ENCODE measurements at places on chromosomes 1 and 21.

GRCh38 chr1:33893147-33893830 is 29.4 kb downstream of the HMGB4 start:
- no peak for DNase-seq

- no peak for DNase-seq
Measured at GRCh38 chr1:205677167-205677566, 3.1 kb downstream of the SLC45A3 start.

DNA sequence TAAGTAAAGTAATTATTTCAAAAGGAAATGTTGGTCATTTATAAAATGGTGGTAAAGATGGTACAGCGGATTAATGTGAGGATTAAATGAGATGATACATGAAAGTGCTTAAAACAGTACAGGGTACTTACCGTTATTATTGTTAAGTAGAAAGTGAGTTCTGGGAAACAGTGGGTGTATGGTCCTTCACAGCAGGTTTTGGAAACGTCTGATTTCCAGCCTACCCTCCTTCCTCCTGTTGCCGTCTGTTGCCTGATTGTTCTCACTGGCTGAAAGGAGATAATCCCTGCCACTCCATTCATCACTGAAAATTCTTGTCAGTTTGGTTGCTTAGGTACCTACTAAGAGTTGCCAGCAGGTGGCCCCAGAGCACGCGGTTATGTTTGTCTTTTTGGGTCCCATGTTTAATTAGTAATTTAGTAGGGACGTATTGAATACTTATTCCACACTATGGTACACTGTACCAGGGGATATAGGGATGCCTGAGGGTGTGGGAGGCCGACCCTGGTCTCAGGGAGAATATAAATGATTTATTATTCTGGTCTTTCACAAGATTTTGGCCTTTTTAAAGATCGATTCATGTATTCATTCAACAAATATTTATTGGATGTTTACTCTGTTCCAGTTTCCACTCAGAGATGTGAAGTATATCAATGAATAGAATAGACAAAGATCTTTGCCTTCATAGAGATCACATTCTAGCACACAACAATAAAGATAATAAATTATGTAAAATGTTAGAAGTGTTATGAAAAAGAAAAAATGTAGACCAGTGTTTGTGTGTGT is 30.8 kb upstream of the RPTN start:
- peak; percentile 87 for DNase-seq

DNA sequence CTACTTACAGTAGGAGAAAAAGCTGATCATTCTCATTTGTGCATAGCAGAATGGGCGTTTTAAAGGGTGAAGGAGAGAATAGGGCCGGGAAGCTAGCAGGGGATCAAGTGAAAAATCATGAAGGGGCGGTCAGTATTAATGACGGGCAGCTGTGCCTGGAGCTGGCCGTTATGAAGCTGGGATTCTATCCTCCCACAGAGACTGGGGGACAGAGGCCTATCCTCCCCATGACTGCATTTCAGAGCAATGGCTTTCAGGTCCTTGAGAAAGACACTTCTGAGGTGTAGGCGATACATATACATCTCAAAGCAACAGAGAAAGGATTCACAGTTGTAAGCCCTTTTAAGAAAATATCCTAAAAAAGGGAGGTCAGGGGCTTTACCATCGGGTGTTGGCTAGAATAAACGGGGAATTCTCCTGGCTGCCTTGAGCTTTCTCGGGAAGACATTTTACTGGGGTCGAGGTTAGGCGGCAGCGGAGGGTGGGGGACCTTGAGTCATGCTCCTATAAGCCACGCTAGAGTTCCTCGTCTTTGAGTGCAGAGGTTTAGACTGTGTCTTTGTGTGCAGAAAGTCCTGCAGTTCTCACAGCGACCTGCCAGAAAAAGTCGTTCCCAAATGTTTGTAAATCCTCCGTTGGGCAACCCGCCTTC is 559 bp upstream of the MTARC2 start:
- DNase-seq: peak; percentile 42

DNA sequence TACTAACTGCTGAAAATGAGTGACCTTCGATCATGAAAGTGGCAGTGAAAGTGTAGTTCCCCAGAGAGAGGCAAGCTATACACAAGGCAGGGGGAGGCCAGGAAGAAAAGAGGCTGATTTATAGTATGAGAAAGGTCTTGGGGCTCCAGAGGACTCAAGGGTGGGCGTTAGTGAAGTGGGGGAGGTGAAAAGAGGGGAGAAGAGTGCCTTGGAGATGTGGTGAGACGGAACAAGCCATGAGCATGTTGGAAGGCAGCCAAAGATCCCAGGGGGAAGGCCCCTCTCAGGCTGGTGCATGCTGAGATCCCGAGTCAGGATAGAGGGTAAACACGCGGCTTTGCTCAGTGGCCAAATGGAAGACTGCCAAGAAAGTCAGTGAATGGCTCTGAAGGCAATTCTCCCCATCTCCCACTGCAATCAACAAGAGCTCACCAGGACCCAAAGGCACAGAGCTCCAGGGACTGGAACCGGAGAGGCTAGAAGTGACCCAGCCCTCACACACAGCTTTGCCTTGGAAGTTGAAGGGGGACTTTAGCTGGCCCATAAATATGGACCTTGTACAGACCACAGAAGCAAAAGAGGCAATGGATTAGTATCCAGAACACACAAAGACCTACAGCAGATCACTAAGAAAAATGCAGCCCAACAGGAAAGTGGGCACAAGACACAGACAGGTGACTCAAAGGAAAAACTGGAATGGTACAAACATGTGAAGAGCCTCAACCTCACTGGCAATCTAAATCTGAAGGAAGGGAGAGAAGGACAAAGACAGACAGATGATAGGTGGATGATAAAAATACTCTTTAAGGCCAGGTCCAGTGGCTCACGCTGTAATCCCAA is 49.6 kb downstream of the HSF2BP start:
- no peak for DNase-seq

GRCh38 chr1:25020173-25020845 is 90.2 kb upstream of the RUNX3 start:
- no peak for DNase-seq

DNA sequence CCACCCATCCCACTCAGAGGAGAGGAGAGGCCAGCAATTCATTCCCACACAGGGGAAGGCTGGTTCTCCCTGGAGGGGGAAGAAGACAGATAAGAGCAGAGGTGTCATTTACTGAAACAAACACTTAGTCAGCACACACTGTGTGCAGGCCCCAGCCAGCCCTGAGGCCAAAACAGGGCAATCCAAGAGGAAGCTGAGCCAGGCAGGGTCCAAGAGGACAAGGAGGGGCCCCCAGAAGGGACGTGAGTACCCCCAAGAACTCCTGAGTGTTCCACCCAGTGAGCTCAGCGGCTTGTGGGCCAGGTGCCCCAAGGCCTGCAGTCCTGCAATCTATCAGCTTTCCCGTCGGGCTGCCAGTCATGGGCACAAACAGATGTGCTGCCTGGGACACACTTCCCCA is 15.8 kb downstream of the ADGRB2 start:
- DNase-seq: no peak

DNA sequence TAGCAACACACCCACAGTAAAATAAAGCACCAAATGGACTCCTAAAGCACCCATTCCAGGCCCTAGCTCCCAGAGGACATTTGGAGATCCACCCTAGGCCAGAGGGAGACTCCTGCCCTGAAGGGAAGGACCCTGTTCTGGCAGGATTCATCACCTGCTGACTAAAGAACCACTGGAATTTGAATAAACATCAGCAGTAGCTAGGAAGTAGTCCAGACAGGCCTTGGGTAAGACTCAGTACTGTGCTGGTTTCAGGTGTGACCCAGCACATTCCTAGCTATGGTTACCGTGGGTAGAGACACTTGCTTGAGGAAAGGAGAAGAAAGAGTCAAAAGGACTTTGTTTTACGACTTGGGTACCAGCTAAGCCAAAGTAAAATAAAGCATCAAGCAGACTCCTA is 92.7 kb upstream of the LRRC7 start:
- no peak for DNase-seq

DNA sequence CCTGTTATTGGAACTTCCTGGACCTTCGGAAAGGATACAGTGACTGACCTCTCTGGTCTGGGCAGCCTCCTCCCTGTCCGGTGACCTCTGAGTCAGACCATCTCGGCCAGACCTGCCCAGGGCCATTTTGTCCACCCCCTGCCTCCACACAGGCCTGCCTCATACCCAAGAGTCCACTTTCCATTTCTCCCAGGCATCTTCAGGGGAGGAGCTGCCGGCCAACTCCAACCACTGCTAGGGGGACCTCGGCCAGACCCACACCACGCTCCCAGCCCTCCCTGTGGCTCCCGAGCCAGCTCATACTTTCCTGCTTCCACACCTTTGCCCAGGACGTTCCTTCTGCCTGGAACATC is 29.5 kb upstream of the RUNX3 start:
- DNase-seq: no peak

DNA sequence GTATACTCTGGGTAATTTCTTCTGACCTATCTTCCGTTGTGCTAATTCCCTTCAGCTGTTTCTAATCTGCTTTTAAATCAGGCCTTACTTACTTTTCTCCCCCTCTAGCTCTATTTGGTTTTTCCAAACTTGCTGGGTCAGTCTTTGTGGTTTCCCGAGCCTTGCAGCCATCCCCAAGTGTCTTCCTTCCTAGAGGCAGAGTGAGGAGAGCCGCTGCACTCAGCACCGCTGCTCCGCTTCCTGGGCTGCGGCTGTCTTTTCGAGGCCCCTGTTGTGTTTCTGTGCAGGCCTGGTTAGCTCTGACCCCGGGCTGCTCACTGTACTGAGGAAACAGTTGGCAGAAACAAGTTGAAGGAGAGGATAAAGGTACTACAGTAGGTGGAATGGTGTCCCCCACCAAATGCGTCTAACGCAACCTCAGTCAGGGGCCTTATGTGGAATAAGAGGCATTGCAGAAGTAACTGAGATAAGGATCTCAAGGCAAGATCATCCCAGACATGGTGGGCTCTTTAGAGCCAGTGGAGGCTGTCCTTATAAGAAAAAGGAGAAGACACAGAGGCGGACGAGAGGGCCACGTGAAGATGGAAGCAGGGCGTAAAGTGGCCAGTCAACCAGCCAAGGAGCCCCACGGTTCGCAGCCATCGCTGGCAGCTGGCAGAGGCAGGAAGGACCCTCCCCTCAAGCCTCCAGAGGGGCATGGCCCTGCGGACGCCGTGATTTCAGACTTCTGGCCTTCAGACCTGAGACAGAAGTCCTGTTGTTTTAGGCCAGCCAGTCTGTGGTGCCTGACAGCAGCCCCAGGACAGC is 10.5 kb downstream of the WNT9A start:
- DNase-seq: no peak

DNA sequence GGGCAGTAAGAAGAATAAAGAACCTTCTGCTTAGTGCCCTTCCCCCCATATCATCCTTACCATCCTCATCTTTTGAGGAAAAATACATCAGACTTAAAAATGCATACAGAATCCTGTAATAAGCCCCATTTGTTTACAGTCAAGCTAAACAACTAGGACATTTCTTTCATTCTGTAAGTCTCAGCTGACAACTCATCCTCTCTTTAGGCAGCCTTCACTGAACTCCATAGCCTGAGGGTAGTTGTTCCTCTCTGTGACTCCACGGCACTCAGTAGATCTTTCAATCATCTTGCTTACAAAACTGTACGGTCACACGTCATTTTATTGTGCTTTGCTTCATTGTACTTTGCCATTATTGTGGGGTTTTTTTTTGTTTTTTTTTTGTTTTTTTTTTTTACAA is 82.5 kb downstream of the NRIP1 start:
- DNase-seq: no peak

GRCh38 chr1:229758101-229759036 is 132.3 kb downstream of the URB2 start:
- no peak for DNase-seq

DNA sequence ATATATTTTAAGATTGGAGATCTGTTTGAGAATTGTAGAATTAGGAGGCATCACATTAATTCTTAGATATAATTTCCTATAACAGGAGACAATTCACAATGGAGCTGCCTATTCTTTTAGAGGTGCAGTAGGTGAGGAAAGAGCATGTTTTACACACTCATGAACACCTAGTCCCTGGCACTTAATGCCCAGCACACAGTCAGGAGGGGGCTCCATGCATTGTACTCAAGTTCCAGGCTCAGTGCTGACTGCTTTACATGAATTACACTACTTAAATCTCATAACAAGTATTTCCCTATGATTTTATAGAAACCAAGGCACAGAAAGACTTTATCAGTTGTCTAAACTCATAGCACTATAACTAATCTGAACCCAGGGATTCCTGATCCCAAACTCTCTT is 360 bp upstream of the GBP3 start:
- no peak for DNase-seq

DNA sequence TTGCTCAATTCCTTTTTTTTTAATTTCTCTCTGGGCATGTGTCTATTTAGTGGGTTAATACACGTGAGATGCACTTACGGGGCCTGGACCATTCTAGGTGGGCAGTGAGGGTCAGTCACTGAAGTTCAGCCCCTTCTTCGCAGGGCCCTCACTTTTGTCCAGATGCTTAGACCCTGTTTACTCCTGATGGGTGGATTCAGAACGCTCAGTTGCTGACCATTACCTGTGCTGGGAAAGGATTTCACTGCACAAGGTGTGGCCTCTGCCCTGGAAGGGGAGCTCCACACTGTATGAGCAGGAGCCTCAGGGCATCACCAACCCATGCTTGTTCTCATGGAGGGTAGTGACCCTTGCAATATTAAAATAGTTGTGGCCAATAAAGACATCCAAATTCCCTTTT is 4.5 kb downstream of the PRAMEF12 start:
- DNase-seq: no peak

DNA sequence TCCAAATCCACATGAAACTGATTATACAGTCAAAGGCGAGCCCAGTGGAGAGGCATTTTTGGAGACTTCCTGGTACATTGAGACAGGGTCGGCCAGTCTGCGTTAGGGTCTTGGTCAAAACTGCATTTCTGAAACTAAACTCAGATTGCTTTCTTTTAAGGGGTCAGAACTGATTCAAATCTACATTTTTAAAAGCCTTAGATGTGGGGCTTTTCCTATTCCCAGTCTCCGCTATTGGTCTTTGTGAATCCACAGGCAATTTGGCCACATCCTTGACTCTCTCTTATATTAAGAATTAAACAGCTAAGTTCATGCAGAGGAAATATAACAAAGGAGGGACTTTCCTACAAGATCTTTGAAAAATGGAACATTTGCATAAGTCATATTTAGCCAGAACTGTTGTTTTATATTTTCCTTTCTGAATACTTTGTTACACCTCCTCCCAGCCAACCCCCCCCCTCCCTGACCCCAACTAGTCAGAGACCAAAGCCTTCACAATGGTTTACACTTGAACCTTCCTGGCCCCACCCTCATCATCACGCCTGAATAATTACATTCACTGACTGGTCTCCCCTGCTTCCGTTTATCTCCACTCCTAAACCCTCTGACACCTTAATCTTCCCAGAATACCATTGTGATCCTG is 30.9 kb downstream of the SELL start:
- no peak for DNase-seq

- DNase-seq: no peak
Measured at GRCh38 chr1:101253976-101254674, 17.3 kb downstream of the S1PR1 start.

- DNase-seq: no peak
Measured at GRCh38 chr1:85135392-85135798, 65.4 kb downstream of the SYDE2 start.
